Neural progenitor cell (in vitro differentiated cells): ENCODE measurements at places on chromosomes 4 and X.

GRCh38 chr4:38119668-38120385, 159.6 kb downstream of the PTTG2 start:
- DNase-seq: no peak

- no peak for DNase-seq
Measured at GRCh38 chr4:48247878-48248558, 21.6 kb downstream of the TEC start.

DNA sequence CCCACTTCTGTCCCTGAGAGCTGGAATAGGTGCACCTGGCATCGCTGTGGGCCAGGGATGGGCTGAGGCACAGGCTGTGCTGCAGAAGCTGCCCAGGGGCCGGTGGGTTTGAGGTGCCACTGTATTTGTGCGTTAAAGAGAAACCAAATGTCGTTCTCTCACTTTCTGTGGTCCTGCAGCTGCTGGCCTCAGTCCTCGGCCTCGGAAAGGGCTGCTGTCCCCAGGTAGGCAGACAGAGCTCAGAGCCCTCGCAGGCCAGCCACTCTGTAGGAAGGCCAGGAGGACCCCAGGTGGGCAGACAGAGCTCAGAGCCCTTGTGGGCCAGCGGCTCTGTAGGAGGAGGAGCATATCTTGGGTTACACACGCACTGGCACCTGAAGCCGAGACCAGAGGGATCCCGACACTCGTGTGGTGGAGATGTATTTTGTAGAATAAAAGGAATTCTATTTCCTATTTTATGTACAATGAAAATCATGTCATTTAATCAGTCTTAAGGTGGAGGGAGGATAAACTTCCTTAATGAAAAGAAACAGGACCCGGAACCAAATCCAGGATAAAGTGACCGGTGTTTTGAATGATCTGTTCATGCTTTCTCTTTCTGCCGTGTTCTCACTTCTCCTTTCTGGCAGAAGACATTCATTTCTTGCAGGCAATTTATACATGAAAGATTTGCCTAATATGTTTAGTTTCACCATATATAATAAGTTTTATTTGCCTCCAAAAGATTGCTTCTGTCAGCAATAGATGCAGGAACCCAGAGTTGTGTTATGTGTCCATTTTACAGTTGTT, 54.4 kb upstream of the HGFAC start:
- no peak for DNase-seq

GRCh38 chr4:177687117-177687516, 244.9 kb upstream of the AGA start:
- DNase-seq: no peak

DNA sequence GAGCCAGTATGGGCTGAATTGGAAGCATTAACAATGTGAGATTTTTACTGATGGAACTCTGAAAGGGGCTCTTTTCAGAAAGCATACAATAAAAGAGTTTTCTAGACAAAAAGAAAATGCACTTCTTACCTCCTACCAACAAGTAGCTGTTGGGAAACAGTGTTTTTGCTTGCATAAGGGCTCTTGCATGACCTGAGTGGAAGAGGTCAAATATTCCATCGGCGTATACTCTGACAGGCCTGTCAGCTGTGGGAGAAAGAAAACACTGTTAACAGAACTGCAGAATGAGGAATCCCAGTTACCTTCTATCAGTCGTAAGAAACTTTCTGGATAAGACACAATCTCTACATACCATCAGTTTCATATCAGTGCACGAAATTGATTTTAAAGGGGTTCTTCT, 39.5 kb downstream of the PCYT1B start:
- no peak for DNase-seq

GRCh38 chr4:56681158-56681852, at the start of gene HOPX:
Gene HOPX (minus strand): TSS chr4:56681296. CDS start chr4:56657816, 23,480 bp downstream.
- no peak for DNase-seq

GRCh38 chrX:41023098-41023497, 62.1 kb upstream of the USP9X start:
- no peak for DNase-seq

DNA sequence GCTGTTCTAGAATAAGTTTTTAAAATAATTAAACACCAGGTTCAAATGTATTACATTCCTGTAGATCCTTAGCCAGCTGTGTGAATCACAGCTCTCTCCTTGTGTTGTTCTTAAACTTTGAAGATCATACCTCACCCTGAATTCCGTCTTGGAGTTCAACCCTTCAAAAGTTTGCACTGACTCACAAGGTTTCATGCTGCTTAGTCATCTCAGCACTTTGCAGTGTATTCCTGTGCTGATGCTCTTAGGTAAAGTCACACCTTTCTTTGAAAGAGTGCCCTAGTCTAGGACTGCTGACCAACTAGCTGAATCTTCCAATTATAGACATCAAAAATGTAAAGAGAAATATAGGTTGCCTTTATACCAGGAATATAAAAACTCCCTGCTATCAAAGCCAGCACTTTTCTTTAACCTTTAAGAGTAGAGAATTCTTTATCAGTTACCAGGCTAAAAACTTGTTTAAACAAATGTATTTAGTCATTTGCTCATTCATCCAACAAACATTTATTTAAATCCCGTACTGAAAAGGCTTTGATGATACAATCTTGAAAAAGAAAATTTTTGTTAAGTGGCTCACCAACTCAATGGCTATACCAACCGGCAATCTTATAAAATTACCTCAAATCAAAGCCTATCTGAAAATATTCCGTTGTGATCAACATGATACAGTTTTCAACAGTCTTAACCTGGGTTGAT, 169.7 kb downstream of the RAP1GDS1 start:
- DNase-seq: no peak

DNA sequence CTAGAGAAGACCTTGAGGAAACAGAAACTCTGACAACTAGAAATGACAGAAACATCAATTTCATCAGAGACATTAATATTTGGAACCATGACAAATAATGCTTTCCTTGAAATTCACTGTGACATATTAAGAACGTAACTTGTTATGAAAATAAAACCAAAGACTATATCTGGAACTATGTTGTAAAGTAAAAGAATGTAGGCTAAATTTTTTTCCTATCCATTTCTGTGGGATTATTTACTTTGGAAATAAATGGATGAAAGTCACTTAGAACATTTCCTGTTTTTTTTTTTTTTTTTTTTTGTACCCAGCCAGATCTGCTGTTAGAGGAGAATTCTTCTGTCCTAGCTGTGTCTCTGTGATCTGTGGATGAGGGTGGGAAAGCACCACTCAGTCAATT, 255.9 kb downstream of the SPRY1 start:
- DNase-seq: no peak

- peak; percentile 25 for DNase-seq
Measured at GRCh38 chr4:157076578-157076947, 613 bp downstream of the GLRB start.

DNA sequence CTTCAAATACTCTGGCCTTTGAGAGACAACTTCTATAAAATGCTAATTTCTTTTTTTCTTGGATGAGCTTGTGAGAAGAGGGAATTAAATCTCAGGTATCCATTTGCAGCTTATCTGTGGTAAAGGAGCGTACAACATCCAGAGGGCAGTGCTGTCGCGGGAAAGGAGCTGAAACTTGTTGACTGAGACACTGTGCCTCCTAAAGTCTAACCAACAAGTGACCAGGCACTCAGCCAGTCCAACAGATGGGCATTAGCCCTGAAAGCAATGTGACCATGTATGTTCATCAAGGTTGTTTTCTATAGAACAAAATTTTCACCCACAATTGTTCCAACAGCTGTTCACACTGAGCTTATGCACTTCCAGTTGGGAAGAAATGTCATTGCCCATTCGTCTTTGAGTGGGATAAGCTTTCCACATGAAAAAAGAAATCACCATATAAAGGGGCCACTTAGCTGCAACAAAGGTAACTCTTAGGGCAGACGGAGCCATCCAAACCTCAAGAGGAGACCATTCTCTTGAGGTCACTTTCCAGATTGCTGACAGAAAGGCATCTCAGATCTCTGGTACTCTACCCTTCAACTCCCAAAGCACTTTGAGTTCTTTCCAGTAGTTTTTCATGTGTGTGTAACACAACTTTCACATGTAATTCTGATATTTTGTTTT, 244.8 kb upstream of the NEIL3 start:
- no peak for DNase-seq

DNA sequence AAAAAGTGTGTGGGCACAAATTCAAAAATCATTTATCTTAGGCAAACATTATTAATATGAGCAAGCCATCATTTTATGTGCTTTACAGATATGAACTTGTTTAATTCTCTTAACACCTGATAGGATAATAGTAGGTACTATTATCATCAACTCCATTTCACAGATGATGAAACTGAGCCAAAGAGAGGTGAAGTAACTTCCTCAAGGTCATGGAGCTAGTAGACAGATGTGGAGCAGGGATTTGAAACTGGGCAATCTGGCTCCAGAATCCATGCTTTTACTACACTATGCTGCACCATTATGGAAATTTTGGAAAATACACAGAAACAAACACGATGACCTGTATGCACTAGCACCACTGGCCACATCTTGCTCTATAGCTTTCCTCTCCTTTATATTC, 1.0 kb upstream of the PIN4 start:
- no peak for DNase-seq

DNA sequence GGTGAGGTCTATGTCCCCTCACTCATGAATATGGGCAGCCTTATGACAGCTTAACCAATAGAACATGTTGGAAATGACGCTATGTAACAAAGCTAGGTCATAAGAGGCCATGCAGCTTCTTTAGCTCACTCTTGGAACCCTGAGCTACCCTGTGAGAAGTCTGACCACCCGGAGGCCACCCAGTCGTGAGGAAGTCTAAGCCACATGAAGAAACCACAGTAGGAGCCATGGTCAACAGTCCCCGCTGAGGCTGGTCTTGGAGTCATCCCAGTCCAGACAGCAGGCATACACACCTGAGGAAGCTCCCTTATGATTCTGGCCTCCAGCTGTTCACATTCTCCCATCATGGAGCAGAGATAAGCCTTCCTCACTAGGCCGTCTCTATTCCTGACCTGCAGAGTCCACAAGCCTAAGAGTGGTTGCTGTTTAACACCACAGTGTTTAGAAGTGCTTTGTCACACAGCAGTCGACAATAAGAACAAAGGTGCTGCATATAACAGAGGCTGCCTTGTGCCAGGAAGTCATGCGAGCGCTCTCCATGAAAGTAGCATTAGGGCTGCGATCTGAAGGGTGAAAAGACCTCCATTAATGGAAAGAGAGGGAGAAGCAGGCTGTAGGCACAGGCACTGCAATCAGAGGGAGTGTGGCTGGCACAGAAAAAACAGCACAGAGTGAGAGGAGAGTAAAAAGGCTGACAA, 38.2 kb downstream of the TSPAN5 start:
- peak; percentile 64 for DNase-seq

DNA sequence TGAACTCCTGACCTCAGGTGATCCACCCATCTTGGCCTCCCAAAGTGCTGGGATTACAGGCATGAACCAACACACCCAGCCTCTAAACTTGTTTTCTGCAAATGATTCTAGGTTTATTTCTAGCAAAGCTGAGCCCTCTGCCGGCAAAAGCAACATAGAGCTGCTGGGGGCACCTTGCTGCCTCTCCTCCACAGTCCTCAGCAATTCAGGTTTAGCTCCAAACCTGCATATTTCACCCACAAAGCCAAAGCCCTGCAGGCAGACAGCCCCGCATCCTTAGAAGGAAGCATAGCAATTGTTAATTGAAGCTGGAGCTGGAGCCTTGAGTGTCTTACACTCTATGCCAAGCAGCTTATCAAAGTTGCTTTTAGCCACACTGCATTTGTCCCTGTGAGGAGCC, 24.9 kb upstream of the OCIAD2 start:
- no peak for DNase-seq

DNA sequence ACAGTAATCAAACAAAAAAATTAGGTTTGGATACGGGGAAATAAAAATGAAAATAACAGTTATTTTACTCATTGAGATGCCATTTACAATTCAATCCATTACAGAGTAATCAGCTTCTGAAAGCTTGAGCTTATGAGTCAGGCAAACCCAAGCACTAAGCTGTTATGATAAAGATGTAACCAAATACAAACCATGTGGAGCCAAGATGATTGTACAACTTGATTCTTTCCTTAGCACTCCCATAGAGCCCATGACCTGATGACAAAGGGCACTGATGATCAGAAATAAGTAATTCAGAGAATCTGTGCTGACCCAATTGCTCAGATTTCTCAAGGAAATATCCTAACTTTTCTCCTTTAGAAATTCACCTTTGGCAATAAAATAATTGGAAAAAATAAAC, 40.5 kb upstream of the PRKG2 start:
- no peak for DNase-seq

DNA sequence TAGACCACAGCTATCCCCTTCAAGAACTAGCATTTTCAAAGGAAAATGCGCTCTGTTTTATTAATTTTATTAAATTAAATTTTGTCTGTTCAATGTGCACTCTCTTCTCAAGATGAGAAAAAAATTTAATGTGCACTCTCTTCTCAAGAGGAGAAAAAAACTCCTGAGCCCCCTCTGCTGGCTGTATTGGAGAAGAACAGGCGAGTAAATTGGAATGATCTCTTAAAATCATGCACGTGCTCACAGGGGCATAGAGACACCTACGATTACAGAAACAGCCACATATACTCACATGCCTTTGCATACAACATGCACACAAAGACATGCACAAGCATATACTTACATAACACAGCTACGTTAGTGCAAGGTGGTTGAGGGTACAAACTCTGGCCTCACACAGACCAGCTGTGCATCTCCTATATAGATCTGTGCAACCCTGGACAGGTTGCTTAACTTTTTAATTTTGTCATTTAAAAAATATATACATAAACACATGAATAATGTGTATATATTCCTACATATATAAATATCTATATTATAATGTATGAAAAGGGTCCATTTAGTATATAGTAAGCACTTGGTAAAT, 176.2 kb upstream of the CXorf66 start:
- peak; percentile 51 for DNase-seq

DNA sequence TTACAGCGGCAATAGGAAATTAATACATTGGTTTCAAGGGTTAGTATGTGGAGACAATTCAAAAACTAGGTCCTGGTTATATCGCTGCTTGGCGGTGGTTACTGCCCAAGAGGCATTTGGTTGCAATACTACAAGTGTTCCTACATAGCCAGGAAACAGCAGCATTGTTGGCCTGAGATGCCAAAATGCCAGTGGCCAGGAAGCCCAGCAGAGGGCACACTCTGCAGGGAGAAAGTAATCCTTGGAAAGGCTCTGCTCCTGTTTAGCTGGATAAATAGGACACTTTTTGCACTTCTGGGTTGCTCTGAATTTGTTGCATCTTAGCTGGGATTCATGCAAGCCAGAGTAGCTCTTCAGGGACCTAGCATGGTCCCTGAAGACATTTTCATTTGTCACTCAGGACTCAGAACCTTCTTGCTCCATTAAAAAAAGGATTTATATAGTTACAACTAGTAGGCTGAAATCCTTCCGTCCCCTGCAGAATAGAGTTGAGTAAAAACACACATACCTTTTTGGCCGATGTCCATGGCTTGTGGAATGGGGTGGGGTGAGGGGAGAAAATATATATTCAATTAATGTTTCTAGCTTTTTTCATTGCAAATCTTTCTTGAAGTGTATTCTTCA, 8.1 kb upstream of the GPR119 start:
- DNase-seq: peak; percentile 65

GRCh38 chrX:78383594-78383993, 56.2 kb upstream of the CYSLTR1 start:
- no peak for DNase-seq

DNA sequence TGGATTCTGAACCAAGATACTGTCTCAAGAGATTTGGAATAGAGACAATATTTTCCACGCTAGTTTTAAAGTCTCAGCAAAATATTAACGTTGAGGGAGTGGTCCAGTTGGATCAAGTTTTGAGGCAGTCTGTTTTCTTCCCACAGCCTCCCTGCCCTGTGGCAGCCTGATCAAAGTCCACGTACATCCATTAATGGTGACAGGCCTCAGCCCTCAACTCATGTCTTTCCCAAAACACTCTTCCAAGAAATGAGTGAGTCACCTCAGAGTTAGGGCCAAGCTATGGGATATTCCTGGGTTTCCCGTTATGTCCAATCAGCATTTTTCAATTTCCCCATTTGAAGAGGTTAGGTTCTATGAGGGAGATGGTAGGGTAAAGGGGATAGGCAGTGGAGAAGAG, 28.5 kb downstream of the EGFL6 start:
- DNase-seq: no peak
